ENCODE measurements at places on chromosomes 11 and 22.

DNA sequence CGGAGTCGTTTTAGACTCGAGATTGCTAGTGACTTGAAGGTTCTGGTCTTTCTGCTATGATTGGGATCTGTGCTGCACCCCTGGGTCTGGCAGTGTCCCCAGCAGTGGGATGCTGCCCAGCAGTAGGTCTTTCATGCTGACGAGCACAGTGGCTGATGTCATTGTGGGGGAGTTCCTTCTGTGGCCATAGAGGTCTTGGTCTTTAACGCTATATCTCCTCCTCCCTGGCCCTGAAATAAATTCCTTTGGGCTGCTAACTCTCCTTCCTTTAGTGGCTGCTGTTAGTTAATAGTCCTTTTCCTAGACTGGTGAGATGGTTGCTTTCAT, 136.3 kb downstream of the TEAD1 start:
- no peak for DNase-seq

DNA sequence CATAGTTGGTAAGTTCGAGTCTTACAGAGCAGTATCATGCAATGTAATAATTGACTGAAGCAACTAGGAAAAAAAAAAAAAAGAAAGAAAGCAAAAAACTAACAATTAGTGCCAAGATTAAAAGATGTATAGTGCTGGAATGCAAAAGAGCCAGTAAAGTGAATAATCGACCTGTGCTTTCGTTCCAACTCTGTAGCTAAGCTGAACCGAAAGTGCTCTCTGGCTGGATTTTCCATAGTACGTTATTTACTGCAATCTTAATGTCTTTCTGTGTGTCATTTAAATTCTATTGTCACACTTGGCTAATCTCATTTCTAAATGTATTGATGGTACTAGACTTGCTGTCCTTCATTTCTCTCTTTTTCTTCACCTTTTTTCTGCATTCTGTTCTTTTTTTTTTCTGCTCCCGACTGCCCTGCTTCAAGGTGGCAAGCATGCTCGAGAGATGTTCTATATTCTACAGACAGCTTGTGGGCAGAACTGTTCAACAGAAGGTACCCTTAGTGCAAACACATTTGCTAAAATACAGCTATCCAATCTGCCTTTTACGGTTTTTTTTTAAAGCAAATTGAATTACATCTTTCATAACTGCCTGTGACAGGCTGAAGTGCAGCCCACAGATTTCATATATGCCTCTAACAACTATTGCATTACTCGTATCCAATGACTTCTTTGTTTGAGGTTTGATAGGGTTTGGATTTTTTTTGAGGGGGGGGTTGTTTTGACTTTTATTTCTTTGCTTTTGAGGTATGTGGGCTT, 204.2 kb upstream of the MTNR1B start:
- no peak for DNase-seq

GRCh38 chr22:47588578-47588960, 826.1 kb downstream of the TBC1D22A start:
- no peak for DNase-seq

DNA sequence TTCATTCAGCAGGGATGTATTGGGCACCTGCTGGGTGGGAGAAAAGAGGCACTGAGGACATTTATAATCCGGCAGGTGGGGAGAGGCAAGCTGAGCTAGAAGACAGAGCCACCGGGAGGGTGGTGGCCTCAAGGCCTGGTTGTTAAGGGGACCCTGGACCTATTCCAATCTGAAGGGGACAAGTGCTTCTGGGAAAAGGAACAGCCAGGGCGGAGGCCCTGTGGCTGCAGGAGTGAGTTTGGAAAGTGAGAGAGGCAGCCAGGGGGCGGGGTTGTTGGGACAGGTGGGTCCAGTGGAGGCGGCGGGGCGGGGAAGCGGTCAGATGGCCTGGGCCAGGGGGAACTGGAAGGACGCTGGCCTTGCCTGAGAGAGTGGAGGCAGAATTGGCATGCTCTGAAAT, 29.1 kb downstream of the ANO1 start:
- no peak for DNase-seq

DNA sequence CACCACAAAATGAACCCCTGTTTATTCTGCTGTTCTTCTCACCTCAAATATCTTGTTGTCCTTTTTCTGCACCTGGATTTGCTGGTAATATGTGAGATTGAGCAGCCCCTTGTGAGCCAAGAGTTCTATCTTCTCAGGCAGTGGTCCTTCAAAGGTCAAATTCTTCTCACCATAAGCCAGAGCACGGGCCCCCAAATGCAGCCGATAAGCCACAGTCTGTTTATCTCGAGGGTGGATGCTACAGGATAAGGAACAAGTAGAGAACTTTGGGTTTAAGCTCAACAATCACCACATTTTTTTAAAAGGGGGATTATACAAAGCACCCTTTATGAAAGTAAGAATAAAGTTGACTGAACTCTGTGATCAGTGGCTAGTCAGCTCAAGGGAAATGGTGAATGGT, 15.8 kb downstream of the TBRG1 start:
- no peak for DNase-seq

- no peak for DNase-seq
Measured at GRCh38 chr11:65880844-65881421, 1.3 kb downstream of the CTSW start.

DNA sequence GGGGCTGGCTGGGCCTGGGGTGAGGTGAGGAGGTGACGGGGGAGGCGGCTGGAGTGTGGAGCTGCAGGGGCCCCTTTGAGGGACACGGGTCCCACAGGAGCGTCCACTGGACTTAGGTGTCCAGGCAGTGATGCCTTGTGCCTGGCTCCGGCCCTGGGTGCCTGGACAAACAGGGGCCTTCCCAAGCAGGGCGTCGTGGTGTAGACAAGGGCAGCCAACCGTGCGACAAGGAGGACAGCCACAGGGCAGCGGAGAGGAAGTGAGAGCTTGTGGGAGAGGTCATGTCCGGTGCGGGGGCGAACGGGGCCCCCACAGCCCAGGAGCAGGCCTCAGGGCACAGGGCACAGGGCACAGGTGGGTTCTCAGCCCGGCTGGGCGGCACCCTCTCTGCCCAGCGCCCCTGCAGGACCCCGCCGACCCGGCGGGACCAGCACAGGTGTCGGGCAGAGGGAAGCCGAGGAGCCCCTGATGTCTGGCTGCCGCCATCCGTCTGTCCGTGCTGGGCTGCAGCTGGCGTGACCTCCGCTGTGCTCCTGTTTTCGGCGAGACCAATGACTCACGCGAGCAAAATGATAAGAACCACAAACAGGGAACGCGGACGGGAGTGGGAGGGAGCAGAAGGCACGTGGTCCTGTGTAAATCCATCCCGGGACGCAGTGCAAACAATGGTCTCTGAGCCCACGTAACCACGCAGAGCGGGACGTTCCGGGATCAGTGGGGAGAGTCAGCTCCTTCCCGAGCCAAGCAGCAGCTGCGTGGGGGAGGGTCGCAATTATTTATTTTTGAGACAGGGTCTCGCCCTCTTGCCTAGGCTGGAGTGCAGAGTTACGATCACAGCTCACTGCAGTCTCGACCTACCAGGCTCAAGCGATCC, 49.1 kb upstream of the A4GALT start:
- DNase-seq, result peak; percentile 49

DNA sequence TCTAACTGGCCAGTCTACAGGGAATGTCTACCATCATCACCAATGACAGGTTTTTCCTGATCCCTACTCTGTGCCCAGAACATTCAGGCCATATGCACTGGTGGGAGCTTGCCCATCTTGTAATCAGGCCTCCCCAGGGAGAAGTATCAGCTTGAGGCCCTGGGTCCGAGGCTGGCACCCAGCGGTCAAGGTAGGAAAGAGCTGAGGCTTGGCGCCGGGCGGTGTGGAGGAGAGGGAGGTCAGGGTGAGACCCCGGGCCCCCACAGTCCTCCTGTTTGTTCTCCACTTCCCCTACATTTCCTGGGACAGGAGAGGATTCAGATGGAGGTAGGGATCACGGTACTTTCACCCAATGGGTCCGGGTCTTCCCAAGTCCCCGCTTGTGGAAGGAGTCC, 15.5 kb downstream of the TSKU start:
- peak; percentile 32 for DNase-seq

- peak; percentile 19 for DNase-seq
Measured at GRCh38 chr11:82927264-82927880, 25.8 kb downstream of the DDIAS start.

- no peak for DNase-seq
Measured at GRCh38 chr11:93770160-93770559, 13.9 kb upstream of the MED17 start.

- DNase-seq, result no peak
Measured at GRCh38 chr11:47329431-47329986, 23.0 kb downstream of the MYBPC3 start.

DNA sequence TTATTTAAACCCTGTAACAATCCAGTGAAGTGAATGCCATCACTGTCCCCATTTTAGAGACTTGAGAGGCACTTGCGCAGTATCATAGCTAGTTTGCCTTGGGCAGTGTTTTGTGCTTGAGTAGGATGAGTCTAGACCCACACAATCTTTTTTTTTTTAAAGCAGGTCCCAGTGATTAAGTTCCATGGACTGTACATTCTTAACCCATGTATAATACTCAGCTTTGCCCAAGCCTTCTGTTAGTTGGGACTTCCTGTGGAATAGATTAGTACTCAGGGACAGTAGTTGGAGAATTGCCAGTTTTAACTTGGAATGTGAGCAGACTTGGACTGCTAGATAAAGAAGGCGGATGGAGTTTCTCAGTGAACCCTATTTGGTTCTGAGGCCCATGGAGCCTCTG, 108.6 kb upstream of the RASSF10 start:
- no peak for DNase-seq

DNA sequence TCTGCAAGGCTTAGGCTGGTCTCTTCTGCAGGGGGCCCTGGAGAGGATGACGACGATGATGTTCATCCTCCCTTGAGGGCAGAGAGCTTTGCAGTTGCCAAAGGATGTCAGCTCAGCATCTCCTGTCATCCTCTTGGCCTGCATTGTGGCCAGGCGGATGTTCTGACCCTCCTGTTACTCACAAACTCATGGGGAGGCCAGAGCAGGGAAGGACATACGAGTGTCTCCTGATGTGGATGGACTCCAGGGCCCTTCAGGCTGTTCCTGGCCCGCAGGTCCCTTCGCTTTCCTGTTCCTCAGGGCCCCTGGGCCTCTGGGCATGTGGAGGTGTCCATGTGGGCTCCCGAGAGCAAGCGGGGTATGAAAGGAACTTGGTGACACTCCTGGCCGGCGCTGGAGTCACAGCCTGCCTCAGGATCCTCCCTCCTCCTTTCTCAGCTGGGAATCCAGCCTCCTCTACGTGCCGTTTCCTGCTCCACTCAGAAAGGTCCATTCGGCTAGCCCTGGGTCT, 8.5 kb downstream of the ADORA2A start:
- no peak for DNase-seq

GRCh38 chr11:122895563-122895962, 13.0 kb downstream of the JHY start:
- DNase-seq, result no peak

- no peak for DNase-seq
Measured at GRCh38 chr22:21989049-21989448, 6.5 kb upstream of the TOP3B start.

GRCh38 chr11:60855726-60856633, at the start of gene PTGDR2:
TSS of gene PTGDR2 (minus strand) at chr11:60855950. CDS start at chr11:60853722, 2,228 bp downstream.
- DNase-seq, result no peak

DNA sequence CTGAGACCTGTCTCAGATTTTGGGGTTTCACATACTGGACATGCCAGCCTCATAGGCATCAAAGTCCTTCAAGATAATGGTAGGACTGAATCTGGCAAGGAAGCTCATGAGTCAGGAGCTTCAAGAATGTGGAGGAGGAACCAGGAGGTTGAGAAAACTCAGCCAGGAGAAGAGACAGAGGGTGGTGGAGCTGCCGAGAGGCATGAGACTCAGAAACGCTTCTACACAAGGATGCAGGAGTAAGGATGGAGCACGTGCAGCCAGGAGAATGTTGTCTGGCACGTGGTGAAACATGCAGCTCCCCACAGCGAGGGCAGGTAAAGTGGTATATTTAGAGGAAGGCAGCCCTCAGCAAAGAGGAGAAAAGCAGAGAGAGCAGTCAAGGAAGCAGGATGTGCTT, 148.7 kb upstream of the ISX start:
- DNase-seq, result no peak

- no peak for DNase-seq
Measured at GRCh38 chr22:21651521-21652009, 9.5 kb downstream of the SDF2L1 start.

Measured in tibial nerve (tissue), 4 donors.